Muscle of back (tissue), 13 donors: ENCODE measurements at places on chromosomes 16 and 17.

GRCh38 chr16:89902980-89903379 is 15.7 kb upstream of the MC1R start:
- no peak for DNase-seq

DNA sequence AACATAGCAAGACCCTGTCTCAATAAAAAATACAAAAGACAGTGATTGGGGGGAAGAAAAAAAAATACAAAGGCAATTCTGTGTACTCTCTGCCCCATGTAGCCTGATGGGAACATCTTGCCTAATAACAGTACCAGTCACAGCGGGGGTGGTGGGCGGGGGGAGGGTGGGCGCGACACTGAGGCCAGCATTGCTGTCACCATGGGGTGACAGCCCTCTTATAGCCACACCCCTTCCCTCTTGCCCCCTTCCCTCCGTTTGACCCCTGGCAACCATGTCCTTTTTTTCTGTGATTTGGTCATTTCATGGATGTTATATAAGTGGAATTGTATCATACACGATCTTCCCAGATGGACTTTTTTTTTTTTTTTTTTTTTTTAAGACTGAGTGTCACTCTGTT is 80.9 kb downstream of the DNAH17 start:
- DNase-seq: no peak

DNA sequence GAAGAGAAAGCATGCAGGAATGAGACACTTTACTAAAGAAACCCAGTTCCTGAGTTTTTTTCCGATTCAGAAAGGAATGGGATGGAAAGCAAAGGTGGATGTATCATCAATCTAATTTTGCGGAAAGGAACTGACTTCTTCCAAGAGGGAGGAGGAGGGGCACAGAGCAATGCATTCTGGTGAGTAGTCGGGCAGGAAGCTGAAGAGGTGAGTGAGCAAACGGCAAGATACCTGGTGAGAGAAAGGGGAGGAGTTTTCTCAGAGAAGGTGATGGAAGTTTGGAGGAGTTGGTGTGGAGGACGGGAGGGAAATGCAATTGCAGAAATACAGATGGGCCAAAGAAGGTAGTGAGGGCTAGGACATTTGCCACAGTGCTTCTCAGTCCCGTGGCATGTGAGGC is 713.2 kb downstream of the KCNJ2 start:
- DNase-seq: no peak

GRCh38 chr17:34916120-34916519 is 45.1 kb downstream of the CCT6B start:
- no peak for DNase-seq

DNA sequence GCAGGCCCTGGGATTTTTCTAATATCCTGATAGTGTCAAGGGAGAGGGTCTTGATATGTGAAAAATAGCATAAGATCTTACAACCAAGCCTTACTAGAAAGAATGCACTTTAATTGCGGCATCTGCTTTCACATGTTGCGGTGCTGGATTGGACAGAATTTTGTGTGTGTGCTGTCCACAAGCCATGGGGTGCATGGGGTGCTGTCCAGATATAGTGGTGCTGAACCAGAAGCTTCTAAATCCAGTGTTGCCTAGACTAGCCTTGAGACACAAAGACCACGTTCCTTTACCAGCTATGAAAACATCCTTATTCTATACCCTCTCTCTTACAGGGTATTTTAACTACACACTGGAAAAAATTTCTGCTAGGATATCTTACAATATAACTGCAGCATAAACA is 244.0 kb downstream of the TMEM114 start:
- peak; percentile 4 for DNase-seq

DNA sequence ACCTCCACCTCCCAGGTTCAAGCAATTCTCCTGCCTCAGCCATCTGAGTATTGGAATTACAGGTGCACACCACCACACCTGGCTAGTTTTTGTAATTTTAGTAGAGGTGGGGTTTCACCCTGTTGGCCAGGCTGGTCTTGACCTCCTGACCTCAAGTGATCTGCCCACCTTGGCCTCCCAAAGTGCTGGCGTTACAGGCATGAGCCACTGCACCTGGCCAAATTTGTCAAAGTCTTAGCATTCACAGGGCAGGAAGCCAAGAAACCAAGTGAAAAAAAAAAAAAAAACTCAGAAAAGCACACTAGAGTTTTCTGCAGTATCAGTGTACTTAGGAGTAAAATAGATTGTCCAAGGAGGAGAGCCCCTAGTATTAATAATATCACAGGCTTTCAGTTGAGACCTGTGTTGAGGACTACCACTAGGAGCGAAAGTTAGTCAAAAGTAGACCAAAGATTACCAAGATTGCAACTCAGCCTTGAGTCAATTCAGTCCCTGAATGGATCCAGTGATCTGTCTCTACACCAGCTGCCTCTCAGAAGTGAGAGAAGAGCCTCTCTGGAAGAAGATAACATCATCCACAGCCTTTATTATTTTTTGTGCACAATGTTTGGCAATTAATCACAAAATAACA is 159.7 kb downstream of the CEP112 start:
- peak; percentile 9 for DNase-seq

GRCh38 chr16:84732674-84733352 is 33.0 kb downstream of the USP10 start:
- DNase-seq: no peak

DNA sequence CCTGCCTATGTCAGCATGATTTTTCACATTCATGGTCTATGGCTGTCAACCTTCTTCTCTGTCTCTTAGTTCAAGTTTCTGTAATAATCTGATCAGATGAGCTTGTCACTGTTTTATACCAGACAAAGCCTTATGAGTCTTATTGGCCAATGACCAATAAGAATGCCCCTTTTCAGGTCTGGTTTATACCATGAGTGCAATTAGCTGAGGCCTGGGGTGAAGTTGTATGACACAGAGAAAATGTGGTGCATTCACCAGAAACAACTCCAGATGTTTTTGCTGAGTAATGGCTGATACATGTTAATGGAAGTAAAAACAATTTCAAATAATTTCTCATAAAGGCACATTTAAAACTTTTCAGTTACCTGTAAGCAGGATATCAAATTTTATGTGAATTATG is 218.6 kb upstream of the CDH8 start:
- no peak for DNase-seq

GRCh38 chr17:73226556-73227172 is 33.8 kb downstream of the COG1 start:
- no peak for DNase-seq

DNA sequence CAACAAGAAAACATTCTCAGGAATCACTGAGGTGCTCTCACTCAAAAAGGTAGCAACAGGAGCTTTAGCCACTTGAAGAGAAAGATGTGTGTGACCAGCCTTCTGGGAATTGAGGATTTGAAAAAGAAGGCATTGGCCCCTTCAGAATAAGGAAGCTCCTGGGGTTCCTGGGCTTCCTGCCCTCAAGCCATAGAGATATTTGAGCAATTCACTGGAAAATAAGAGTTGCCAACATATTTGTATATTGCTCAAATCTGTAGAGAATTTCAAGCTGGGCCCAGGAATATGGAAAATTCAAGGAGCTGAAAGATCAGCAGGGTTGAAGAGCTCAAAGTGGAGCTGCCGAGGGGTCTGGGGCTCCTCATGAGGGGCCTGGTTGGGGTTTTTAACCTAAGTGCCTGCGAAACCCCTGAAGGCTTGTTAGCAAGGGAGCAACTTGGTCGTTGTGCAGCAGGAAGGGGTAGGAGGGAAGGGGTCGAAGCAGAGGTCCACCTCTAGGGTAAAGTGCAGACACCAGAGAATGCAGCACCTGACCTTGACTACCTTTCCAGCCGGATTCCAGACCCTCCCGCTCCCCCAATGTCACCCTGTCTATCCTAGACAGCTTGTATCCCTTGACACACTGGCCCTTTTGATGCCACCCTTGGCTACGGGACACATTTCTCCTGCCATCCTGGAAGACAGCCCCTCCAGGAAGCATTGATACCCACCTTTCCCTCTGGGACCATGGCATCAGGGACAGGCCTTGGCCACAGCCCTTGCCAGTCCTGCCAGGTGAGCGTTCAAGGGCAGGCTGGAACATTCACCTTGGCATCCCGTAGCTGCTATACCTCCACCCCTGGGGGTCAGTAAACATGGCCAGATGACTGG is 67.6 kb upstream of the SREBF1 start:
- no peak for DNase-seq

DNA sequence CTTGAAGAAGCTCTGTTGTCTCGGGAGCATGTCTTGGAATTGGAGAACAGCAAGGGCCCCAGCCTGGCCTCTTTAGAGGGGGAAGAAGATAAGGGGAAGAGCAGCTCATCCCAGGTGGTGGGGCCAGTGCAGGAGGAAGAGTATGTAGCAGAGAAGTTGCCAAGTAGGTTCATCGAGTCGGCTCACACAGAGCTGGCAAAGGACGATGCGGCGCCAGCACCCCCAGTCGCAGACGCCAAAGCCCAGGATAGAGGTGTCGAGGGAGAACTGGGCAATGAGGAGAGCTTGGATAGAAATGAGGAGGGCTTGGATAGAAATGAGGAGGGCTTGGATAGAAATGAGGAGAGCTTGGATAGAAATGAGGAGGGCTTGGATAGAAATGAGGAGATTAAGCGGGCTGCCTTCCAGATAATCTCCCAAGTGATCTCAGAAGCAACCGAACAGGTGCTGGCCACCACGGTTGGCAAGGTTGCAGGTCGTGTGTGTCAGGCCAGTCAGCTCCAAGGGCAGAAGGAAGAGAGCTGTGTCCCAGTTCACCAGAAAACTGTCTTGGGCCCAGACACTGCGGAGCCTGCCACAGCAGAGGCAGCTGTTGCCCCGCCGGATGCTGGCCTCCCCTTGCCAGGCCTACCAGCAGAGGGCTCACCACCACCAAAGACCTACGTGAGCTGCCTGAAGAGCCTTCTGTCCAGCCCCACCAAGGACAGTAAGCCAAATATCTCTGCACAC is 21.2 kb downstream of the AKAP1 start:
- no peak for DNase-seq

DNA sequence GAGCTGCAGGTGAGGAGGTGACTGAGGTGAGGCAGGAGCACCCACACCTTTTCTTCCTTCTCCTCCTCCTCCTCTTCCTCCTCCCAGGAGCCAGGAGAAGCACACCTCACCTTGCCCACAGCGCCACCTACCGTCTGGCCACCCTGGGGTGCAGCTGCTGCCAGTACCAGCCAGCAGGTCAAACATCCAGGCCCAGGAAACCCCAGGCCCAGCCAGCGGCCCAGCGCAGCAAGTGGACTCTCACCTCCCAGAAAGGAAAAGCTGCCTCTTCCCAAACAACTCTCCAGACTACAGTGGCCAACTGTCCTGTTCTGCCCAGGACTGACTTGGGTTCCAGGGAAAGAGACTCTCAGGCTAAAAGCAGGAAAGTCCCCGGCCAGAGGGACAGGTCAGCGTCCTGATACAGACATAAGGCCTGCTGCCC is 22.7 kb downstream of the PEMT start:
- DNase-seq: no peak

DNA sequence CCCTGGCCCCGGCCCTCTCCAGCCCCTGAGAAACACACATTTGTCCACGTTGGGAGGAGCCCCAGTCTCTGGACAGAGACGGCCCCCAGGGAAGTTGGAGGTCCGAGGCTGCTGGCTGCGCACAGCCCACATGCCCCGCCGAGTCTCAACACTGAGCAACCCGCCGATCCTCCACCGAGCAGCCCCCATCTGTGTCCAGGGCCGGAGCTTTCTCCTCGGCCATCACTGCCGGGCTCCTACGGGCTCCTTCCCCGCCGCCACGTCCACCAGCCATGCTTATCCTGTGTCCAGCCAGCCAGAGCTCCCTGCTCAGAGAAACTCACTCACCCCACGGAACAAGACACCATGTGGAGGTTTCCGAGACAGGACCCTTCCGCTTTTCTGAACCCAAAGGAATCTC is 103.3 kb downstream of the ENGASE start:
- no peak for DNase-seq

- no peak for DNase-seq
Measured at GRCh38 chr16:31089199-31089598, 456 bp upstream of the PRSS53 start.

DNA sequence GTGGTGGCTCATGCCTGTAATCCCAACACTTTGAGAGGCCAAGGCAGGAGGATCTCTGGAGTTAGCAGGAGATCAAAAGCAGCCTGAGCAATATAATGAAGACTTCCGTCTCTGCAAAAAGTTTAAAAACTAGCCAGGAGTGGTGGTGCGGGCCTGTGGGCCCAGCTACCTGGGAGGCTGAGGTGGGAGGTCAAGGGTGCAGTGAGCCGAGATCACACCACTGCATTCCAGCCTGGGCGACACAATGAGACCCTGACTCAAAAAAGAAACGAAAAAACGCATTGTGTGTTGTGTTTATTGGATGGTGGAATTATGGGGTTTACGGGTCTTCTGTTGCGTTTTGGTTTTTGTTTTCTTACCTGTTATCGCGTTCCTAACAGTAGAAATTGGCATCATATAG is 863 bp upstream of the DDX19A start:
- DNase-seq: no peak

GRCh38 chr17:34398990-34399389 is 36.0 kb upstream of the CCL1 start:
- DNase-seq: no peak

DNA sequence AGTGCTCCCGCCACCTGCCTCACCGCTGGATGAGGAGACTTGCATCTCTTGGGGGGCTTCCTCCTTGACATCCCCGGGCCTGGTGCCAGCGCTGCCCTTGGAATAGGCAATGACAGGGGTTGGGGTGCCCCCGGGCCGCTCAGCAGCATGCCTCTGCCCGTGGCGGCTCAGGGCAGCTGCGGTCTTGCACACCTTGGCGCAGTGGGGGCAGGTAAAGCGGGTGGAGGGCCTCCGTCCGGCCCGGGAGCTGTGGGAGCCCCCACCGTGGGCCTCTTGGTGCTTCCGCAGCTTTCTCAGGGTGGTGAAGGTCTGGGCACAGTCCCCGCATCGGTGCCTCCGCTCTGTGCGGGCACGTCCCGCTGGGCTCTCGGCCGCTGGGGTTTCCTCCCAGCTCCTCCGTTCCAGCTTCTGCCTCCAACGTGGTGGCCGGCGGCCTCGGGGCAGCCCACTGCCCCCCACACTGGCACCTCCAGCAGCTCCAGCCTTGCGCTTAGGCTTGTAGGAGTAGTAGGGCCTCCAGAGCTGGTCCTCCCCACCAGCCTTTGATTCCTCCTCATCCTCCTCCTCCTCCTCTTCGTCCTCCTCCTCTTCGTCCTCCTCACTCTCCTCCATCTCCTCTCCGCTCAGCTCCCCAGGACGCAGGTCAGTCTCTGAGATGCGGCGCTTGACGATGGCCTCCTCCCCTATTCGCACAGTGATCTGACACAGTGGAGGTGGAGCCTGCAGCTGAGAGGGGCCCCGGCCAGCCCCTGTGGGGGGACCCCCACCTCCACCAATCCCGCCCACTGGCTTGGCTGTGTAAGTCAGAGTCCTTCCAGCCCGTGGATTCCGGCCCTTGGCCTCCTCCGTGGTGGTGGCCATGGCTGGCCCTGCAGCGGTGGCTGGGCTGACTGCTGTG is 16.7 kb downstream of the ZBTB4 start:
- DNase-seq: no peak
